Inflammatory macrophage treated with lipopolysaccharide for 1 hour (primary cell): ENCODE measurements at places on chromosomes 5 and 9.

DNA sequence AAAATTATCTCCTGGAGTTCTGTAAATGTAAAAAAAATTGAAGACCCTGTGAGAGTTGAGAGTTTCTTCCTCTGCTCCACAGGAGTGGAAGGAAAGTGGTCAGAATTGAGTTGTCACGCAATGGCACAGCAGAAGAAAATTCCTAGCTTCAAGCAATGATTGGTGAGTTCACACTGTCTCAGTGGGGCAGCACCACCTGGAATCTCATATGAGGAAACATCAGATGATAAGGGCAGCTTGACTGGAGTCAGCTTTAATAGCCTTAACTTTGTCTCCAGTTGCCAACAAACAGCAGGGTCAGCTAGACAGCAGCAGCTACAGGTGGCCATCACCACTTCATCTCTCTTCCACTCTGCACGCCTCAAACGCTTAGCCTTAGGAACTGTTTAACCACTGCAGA is 211.1 kb downstream of the EFNA5 start:
- DNase-seq, result no peak

- DNase-seq, result no peak
Observed at GRCh38 chr9:74336161-74336560, 161.0 kb upstream of the RORB start.

DNA sequence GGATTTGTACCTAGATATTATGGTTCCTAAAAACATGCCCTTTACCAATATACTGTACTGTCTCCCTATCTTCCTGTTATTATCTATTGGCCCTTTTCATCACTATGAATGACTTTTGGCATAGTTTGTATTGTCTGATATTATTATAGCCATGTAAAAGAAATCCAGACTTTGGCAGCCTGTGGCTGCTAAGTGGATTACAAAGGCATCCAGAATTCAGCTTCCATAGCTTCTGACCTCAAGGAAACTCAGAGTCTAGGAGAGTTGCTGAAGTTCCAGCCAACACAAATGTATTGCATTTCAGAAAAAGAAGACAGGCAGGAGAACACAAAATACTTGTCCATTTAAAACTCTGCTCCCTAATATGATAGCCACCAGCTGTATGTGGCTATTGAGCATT is 319.2 kb upstream of the MPDZ start:
- no peak for DNase-seq

GRCh38 chr9:135303280-135303647 is 176.3 kb upstream of the PPP1R26 start:
- DNase-seq, result no peak
